Activated T-cell treated with anti-CD3 and anti-CD28 coated beads, Interleukin-2, amount 50 U/mL, for 4 hours (primary cell): ENCODE measurements at places on chromosomes 16 and 17. TPM values are rescaled to one million over a fixed set of nuclear protein-coding genes. Genes with fewer than 3 reads are reported as not detected.

Gene E4F1
- total RNA-seq, result 45.3 TPM

DNA sequence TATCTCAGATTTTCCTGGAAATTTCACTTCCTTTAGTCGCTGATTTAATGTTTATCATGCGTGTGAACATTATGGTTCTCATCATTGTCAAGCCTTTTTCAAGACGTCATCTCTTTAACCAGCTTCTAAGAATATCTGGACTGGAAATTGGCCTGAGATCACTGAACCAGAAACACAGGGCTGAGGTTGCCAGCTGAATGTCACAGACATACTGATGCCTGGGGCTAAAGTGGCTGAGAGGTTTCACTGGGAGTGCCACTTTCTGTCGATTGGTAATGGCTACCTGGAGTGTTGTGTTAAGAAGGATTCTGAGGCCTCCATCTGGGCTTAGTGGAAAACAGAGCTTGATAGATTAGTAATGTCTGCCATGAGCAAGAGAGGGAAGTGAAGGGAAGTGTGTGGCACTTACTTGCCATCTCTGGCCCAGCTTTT is 54.2 kb downstream of the CRISPLD2 start:
- DNase-seq, result no peak

DNA sequence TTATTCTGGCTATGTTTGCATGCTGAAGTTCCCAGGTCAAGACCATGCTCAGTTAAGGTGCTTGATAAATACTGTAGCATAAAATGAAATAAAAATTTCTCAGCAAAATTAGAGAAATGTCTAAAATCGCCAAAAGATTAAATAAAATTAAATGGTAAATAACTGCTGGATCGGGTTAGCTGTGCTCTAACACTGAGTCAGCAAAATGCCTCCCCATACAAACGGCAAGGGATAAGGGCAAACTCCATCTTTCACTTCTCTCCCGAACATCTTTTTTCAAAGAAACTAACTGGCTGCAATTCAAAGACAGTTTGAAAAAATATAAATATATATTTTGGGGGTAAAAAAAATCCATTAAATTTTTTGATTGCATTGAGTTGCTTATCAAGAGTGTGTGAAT is 162.2 kb upstream of the ZFHX3 start:
- DNase-seq, result no peak

Gene GPR142
- total RNA-seq, result not detected

DNA sequence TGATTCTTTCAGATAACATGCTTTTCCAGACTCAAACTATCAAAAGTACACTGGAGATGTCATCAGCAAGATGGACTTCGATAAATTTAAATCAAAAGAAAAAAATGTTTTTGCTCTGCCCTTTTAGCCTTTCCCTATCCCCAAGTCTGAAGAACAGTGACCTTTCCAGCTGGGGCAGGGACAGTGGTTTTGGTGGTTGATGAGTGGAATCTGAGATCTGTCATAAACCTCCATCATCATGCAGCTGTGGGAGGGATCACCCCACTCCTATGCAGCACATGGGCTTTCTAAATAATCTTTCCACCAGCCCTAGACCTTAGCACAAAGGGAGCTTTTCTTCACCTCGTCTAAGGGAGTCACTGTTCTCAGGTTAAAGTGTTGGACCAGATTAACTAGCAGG is 869.5 kb upstream of the SOX9 start:
- DNase-seq, result no peak

DNA sequence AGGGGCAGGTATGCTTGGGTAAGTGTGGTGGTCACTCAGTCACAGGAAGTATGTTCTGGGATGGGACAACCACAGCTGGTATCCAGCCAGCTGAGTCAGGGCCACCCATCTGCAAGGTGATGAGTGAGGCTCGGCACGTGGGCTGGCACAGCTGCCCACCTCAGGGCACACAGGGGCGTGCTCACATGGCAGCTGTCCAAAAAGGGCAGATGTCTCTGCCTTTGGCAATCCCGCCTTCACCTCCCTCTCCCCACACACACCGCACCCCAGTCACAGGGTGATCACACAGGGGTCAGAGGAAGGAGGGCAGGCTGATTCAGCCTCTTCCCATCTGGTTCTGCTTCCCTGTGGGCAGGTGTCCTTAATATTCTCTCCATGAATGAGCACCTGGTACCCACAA is 85.9 kb upstream of the TOB1 start:
- no peak for DNase-seq
